Immature natural killer cell (primary cell): ENCODE measurements at places on chromosomes 4 and X. TPM values are rescaled to one million over a fixed set of nuclear protein-coding genes. Genes with fewer than 3 reads are reported as not detected.

CETN2 gene
- 45.7 TPM for polyA plus RNA-seq

GYPE gene
- polyA plus RNA-seq, result 3.7 TPM

UGT2B7 gene
- polyA plus RNA-seq, result not detected

DUSP21 gene
- polyA plus RNA-seq, result not detected

WNK3 gene
- not detected for polyA plus RNA-seq

PDZD4 gene
- polyA plus RNA-seq, result 6.1 TPM

ANK2 gene
- not detected for polyA plus RNA-seq

TMEM175 gene
- 28.7 TPM for polyA plus RNA-seq

FGFBP2 gene
- polyA plus RNA-seq, result 1,171 TPM

GLRA3 gene
- polyA plus RNA-seq, result not detected

ARR3 gene
- polyA plus RNA-seq, result not detected

REPS2 gene
- 0.71 TPM for polyA plus RNA-seq

PASD1 gene
- polyA plus RNA-seq, result not detected

PLXNB3 gene
- not detected for polyA plus RNA-seq

MGST2 gene
- polyA plus RNA-seq, result 56.7 TPM

TKTL2 gene
- polyA plus RNA-seq, result not detected

TMPRSS11D gene
- not detected for polyA plus RNA-seq

GRCh38 chr4:179095585-179096221 is 1653.5 kb upstream of the AGA start:
- DNase-seq, result no peak

DNA sequence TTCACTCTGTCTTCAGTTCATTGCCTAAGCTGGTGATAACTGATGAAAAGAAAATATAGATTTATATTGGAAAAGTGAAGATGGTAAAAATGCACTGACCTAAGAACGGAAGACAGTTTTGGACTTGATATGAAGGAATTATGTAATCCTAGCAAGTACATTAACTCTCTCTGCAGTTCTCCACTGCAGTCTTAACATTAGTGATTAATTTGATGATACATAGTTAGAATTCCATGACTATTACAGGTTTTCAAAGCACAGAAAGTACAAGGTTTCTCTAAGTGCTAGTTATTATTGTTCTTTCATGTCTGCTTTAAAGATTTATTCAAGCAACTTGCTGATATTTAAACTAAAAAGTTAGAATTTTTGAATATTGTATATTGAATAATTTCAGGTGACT is 1591.7 kb upstream of the ADGRL3 start:
- no peak for DNase-seq

- no peak for DNase-seq
These were observed 216.6 kb upstream of the INTU start for GRCh38 chr4:127416115-127416514.

DNA sequence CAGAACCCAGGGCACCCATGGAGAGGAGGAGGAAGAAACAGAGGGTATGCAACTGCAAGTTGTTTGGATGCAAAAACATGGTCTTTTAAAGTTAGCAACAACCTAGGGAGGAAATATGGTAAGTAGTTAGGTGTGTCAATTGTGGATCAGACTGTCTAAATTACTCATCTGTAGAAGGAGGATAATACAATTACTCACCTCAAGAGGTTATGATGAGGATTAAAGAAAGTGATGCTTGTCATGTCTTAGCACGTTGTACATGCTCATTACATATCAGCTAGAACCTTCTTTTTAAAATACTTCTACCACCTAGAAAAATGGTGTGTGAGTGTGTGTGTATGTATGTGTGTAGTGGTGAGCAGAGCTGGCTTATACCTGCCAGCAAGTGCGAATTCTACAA is 2.3 kb upstream of the C1QTNF7 start:
- DNase-seq, result no peak

DNA sequence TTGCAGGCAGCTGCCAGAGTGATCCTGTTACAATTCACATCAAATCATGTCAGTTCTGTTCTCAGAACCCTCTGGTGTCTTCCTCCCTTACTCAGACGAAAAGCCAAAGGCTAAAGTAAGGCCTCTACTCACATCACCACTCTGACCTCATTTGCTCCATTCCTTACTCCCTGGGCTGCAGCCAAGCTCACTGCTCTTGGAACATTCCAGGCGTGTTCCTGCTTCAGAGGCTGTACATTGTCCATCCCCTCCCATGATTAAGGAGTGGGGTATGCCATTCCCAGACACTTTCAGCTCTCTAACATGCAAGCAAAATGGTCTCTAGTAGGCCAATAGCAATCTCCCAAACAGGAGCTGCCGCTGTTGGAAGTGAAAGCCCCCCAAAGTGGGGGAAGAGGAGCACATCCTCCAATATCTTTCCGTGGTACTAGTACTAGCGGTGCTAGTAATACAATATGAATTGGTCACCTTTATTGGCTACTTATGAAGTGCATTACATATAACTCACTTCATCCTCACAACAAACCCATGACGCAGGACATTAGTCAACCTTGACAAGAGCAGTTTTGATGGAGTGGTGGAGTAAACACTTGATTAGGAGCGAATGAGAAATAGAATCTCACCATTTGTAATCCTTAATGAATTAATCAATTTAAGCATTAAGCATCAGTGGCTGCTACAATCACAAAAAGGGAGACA is 15.0 kb downstream of the GAB3 start:
- DNase-seq, result no peak

GRCh38 chr4:140982613-140983340 is 150.5 kb downstream of the RNF150 start:
- DNase-seq, result no peak

DNA sequence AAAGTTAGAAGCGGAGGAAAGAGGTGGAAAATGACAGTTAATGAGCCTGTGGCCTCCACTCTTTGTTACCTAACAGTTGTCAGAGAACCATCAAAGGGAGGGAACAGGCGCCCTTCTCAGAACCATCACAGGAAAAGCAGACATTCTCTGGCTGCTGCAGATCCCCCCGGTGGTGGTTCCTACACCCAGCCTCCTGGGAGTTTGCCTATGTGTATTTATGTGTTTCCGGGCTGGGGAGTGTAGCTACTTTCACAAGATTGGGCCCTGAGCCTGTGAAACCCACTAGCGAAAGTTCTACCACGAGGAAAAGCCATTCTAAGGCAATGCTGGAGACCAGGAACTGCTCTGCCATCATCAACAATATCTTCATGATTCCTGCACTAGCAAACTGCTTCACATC is 52.7 kb upstream of the BCOR start:
- DNase-seq, result no peak

- DNase-seq, result no peak
These were observed 60.5 kb upstream of the C1GALT1C1 start for GRCh38 chrX:120690344-120690743.

DNA sequence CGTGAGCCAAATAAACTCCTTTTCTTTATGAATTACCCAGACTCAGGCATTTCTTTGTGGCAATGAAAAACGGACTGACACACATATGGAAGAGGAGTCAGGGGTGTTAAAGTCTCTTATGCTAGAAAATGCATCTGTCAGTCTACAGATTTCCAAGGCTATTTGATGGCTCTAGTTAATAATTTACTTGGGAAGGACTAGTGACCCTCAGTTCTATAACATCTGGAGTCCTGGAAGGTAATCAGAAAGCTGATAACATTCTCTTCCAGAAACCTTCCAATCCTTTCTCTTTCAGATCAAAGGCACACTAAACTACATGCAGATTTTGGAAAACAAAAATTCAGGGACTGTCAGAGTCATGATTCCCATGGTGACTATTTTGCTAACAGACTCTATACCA is 142.0 kb upstream of the TEX13D start:
- no peak for DNase-seq

DNA sequence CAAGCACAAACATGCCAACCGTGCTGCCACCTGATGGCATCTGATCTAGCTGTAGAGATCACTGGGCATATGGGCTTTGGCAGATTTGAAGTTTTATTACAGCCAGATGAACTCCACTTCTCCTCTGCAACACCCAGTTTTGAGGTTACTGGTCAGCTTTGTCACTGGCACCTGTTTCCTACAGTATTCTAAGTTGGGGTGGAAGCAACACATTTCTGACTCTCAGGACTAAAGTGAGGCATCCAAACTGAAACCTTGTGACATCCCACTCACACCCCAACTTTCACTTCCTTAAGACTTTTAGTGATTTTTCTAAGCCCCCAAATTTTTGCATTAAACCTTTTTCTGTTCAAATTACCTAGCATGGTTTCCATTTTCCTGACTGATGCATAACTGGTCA is 115.1 kb upstream of the PCDH18 start:
- DNase-seq, result no peak

- no peak for DNase-seq
These were observed 30.1 kb downstream of the PDE5A start for GRCh38 chr4:119598521-119598920.

GRCh38 chrX:41429592-41429991 is 17.6 kb upstream of the NYX start:
- no peak for DNase-seq

- DNase-seq, result no peak
These were observed 32.7 kb upstream of the ZNF280C start for GRCh38 chrX:130301405-130301804.

- no peak for DNase-seq
These were observed at the start of gene TLL1 for GRCh38 chr4:165872461-165873297. TSS of gene TLL1 (plus strand) at chr4:165873237. CDS start at chr4:165873905, 668 bp downstream.

DNA sequence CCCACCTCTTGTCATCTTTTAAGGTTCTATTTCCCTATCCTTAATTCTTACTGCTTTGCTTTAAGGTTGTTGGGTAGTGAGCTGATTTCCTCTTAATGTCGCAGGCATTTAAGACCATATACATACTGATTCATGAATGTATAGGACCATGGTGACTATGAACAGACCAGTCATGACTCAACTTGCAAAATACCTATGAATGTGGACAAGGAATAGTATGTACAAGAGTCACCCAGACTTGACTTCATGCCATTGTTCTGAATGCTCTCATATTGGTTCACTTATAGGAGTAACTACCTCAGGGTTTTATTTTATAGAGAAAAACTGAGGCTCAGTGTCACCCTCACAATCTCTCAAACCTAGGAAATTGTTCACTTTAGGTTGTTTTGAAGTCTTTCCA is 44.3 kb downstream of the CCNG2 start:
- DNase-seq, result no peak

GRCh38 chr4:178241601-178242118 is 799.4 kb upstream of the AGA start:
- DNase-seq, result no peak

GRCh38 chr4:158347556-158347955 is 137.3 kb downstream of the TMEM144 start:
- DNase-seq, result no peak

DNA sequence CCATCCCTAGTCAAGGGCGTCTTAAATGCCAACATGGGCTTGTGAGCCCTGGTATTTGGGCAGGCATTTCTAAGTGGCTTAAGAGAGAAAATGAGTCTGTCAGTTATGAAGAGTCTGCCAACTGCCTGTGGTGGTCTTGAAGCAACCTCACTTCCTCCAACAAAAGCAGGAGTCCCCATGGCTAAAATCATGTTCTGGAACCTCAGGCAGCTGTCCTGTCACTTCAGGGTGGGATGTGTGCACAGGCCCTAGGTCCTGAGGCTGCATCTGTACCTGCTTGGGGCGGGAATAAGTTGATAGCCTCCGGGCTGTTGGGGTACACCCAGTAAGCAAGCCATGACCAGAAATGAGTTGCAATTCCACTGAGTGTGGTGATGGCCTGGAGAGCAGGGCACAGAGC is 115.0 kb upstream of the SCML1 start:
- no peak for DNase-seq

- no peak for DNase-seq
These were observed 54.1 kb upstream of the VEGFD start for GRCh38 chrX:15438332-15438731.

- DNase-seq, result no peak
These were observed 90.8 kb downstream of the TSPAN5 start for GRCh38 chr4:98567611-98568010.

DNA sequence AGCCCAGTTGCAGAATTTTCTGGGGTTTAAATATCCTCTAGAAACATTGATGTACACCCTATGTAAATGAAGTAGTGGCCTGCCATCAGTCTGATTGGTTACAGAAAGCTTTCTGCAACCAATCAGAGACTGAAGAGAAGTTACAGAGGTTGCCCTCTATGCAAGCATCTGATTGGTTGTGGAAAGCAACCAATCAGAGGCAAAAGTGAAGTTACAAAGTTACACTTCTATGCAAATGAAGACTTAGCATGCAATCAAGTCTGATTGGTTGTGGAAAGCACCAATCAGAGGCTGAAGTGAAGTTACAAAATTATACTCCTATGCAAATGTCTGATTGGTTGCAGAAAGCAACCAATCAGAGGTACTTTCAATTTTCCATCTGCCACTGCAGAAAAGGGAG is 51.9 kb upstream of the USP9X start:
- no peak for DNase-seq

DNA sequence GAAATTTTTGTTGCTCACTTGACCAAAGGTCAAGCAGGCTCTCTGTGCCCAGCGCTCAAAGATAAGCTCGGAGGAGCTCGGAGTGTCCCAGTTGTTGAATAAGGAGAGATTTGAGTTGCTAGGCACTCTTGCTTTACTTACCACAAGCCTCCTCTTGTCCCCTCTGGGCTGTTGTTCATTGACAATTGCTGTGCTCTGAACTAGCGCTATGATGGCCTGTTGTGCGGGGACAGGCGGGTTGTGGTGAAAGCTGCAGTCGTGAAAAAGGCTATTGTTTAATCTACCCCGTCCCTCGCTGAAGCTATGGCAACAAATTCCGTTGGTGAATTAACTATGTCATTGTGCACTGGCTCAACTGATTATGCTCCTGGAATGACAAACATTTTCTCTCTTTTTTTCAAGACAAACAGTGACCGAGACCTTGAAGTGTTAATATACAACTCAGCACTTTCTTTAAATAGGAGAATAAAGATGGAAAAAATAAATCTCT is 21.0 kb upstream of the POLA1 start:
- DNase-seq, result no peak

GRCh38 chr4:149923736-149924135 is 108.1 kb upstream of the IQCM start:
- DNase-seq, result no peak

GRCh38 chrX:13761606-13762414 is 27.3 kb downstream of the OFD1 start:
- DNase-seq, result no peak

- DNase-seq, result no peak
These were observed 3.7 kb downstream of the LIMCH1 start for GRCh38 chr4:41541687-41542094.

- no peak for DNase-seq
These were observed 5.5 kb upstream of the ASMT start for GRCh38 chrX:1609311-1609710.

DNA sequence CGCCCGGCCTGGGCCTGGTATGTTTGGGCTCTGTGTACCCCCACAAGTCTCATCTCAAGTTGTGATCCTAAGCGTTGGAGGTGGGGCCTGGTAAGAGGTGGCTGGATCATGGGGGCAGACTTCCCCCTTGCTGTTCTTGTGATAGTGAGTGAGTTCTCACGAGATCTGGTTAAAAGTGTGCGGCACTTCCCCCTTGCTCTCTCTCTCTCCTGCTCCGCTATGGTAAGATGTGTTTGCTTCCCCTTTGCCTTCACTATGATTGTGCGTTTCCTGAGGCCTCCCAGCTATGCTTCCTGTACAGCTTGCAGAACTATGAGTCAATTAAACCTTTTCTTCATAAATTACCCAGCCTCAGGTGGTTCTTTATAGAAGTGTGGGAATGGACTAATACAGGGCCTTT is 53.0 kb downstream of the CHST7 start:
- no peak for DNase-seq

- no peak for DNase-seq
These were observed 449 bp downstream of the FBXL5 start for GRCh38 chr4:15654593-15655222.
